GM19239 (cell line): ENCODE measurements at places on chromosomes 2 and 18.

DNA sequence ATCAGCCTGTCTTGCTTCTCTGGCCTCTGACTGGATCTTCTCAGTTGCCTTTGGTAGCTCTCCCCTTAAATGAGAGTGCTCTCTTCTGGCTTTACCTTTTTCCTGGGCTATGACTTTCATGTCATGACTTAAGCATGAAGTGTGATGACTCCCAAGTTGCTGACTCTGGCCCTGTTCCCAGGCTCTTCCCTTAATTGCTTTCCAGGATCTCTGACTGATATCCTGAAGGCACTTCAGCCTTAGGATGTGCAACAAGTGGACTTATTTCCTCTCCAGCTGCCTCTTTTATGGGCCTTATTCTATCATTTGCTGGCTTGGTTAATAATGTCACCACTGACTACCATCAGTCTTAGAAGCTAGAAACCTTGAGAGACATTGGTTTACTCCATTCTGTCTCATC is 17.4 kb downstream of the SEMA4F start:
- no peak for DNase-seq

DNA sequence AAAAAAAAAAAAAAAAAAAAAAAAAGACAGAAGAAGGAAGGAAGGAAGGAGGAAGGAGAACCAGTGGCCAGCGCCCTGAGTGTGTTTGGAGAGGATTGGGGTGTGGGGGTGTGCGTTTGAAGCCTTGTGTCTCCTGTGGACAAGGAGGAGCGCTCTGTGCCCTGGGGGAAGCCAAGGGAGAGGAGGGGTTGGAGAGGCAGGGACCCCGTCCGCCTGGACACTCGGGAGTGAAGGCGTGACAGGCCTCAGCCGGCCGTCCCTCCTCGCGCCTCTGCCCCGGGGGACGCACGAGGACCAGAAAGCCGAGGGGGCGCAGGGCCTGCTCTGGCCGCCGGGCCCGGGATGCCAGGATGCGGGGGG is 44.9 kb downstream of the SERTAD2 start:
- no peak for DNase-seq

- no peak for DNase-seq
Observed at GRCh38 chr18:39238981-39239660, 1673.5 kb upstream of the CELF4 start.

GRCh38 chr18:34820360-34821065 is 110.4 kb downstream of the DTNA start:
- no peak for DNase-seq

GRCh38 chr2:162184359-162184758 is 32.3 kb upstream of the GCG start:
- DNase-seq = no peak

GRCh38 chr18:57640236-57640635 is 18.6 kb upstream of the NARS1 start:
- no peak for DNase-seq

GRCh38 chr18:79695856-79696850 is 16.6 kb downstream of the CTDP1 start:
- DNase-seq = no peak

DNA sequence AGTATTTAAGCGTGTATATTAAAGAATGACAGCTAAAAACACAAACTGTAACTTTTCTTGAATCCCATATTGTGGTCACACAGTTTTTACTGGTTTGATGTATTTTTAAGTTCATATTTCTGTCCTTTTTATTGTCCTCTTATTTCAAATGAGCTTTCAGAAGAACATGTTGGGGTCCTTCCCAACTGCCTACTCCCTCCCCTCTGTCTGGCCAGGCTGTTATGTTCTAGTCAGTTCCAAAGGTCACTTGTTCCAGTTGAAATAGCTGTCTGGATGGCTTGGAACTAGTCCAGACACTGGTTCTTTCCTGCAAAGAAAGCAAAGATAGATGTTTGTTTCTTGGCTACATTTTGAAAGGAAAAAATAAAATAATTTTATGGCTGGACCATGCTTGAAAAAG is 306.9 kb downstream of the GULP1 start:
- no peak for DNase-seq

DNA sequence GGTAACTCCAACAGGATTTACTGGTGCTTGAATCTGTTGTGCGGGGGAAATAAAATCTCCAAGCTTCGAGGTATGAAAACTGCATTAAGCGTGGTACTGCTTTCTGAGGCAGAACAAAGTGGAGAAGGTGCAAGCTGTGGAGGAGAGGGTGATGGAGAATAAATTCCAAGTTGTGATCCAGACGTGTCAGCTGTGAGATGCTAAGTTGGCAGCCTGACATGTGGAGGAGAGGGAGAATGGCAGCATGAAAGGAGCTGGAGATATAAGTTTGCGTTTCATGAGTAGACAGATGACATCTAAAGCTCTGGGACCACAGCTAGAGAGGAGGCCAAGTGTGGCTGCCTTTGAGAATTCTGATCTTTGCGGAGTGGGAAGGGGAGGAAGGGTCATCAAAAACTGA is 411.8 kb downstream of the FBXO15 start:
- no peak for DNase-seq
